A549 treated with DMSO at 1 μM for 4 hours (cell line): ENCODE measurements at places on chromosomes 1 and 21. TPM values are rescaled to one million over a fixed set of nuclear protein-coding genes. Genes with fewer than 3 reads are reported as not detected.

The PTGER3 gene
- total RNA-seq: not detected in 5 replicates

The FLAD1 gene
- 40.1 to 46.0 TPM (median 41.6 TPM) in 5 replicates for total RNA-seq

The NR0B2 gene
- total RNA-seq: 0.08 to 0.09 TPM in 2 of 5 replicates, not detected in the others

The GNG4 gene
- total RNA-seq: 12.3 to 19.4 TPM (median 16.4 TPM) in 5 replicates

The RGSL1 gene
- total RNA-seq: not detected in 5 replicates

The GPR37L1 gene
- total RNA-seq: 0.13 to 0.22 TPM (median 0.15 TPM) in 5 replicates

The FCRL5 gene
- total RNA-seq: not detected in 5 replicates

The PADI2 gene
- total RNA-seq: 0.95 to 1.5 TPM (median 1.3 TPM) in 5 replicates

The DSTYK gene
- total RNA-seq: 9.1 to 12.2 TPM (median 11.1 TPM) in 5 replicates

The CD55 gene
- total RNA-seq: 93.0 to 131 TPM (median 116 TPM) in 5 replicates

The SLC1A7 gene
- 0.04 TPM in 1 of 5 replicates, not detected in the others for total RNA-seq

The NCF2 gene
- 2.3 to 5.0 TPM (median 3.5 TPM) in 5 replicates for total RNA-seq

The LCE2B gene
- total RNA-seq: not detected in 5 replicates

The GJB4 gene
- total RNA-seq: 0.03 to 0.18 TPM (median 0.08 TPM) in 4 of 5 replicates, not detected in the other

The KCNE2 gene
- not detected in 5 replicates for total RNA-seq

The AMY2A gene
- not detected in 5 replicates for total RNA-seq

The CYYR1 gene
- total RNA-seq: not detected in 5 replicates

The NUAK2 gene
- total RNA-seq: 28.8 to 38.0 TPM (median 35.3 TPM) in 5 replicates

The NLRP3 gene
- not detected in 5 replicates for total RNA-seq

The RAB42 gene
- total RNA-seq: 1.5 to 2.4 TPM (median 2.1 TPM) in 5 replicates

The ADGRL2 gene
- total RNA-seq: 10.7 to 15.3 TPM (median 14.1 TPM) in 5 replicates

The SLC6A9 gene
- 13.6 to 17.8 TPM (median 14.4 TPM) in 5 replicates for total RNA-seq

The LHX4 gene
- 0.39 to 0.65 TPM (median 0.46 TPM) in 5 replicates for total RNA-seq

The AQP10 gene
- not detected in 5 replicates for total RNA-seq

The PTGFRN gene
- 16.0 to 21.3 TPM (median 18.4 TPM) in 5 replicates for total RNA-seq

The ITLN1 gene
- not detected in 5 replicates for total RNA-seq

The SAMSN1 gene
- total RNA-seq: not detected in 5 replicates

The SMPDL3B gene
- total RNA-seq: 1.1 to 1.6 TPM (median 1.3 TPM) in 5 replicates

The TNNT2 gene
- total RNA-seq: 0.13 to 0.34 TPM in 2 of 5 replicates, not detected in the others

The TMEM54 gene
- 30.5 to 45.4 TPM (median 39.3 TPM) in 5 replicates for total RNA-seq

The CD101 gene
- total RNA-seq: 0.19 to 0.56 TPM (median 0.38 TPM) in 5 replicates

The EPHB2 gene
- total RNA-seq: 47.0 to 65.1 TPM (median 55.2 TPM) in 5 replicates

The EPHA8 gene
- 0.02 TPM in 1 of 5 replicates, not detected in the others for total RNA-seq

The KRTAP19-3 gene
- not detected in 5 replicates for total RNA-seq

The IFI44 gene
- total RNA-seq: 0.52 to 1.6 TPM (median 0.89 TPM) in 5 replicates

The CELA2A gene
- not detected in 5 replicates for total RNA-seq

The TOR1AIP2 gene
- 16.8 to 23.5 TPM (median 20.4 TPM) in 5 replicates for total RNA-seq
